ENCODE measurements at places on chromosomes 5 and 9. TPM values are rescaled to one million over a fixed set of nuclear protein-coding genes. Genes with fewer than 3 reads are reported as not detected.

The FOXD4L5 gene
- not detected for polyA plus RNA-seq

The PCDHGB6 gene
- polyA plus RNA-seq: 0.25 TPM

The PCDHA8 gene
- not detected for polyA plus RNA-seq

The GHR gene
- not detected for polyA plus RNA-seq

The PTGDS gene
- 5.5 TPM for polyA plus RNA-seq

The PCDHA13 gene
- not detected for polyA plus RNA-seq

The SEMA4D gene
- polyA plus RNA-seq: 227 TPM

The BTNL3 gene
- not detected for polyA plus RNA-seq

The GPR151 gene
- not detected for polyA plus RNA-seq

GRCh38 chr9:38229104-38229500 is 160.1 kb upstream of the SHB start:
- no peak for DNase-seq

DNA sequence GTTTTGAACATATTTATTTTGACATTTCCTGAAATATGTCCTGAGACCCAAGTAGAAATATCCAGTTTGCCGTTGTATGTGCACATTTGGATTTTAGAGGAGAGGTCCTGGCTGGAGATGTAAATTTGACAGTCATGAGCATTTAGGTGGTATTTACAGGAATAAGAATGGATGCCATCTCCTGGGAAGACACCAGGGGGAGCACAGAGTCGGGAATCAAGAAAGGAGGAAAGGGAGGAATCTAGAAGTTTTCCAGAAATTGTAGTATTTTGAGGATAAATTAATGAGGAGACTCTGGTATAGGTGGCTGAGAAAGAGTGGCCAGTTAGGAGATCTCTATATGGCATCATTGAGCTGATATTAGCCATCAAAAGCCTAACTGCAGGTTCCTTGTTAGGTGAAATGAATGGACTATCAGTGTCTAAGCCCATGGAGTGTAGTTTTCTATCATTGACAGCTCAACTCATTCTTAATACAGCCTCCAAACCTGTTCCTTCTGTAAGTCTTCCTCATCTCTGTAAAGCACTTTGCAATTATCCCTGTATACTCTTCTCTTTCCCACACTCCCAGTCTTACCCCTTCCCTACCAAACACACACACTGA is 7.2 kb downstream of the GAPT start:
- no peak for DNase-seq

- DNase-seq: no peak
These were observed 87.6 kb downstream of the SEMA6A start for GRCh38 chr5:116487045-116487444.

DNA sequence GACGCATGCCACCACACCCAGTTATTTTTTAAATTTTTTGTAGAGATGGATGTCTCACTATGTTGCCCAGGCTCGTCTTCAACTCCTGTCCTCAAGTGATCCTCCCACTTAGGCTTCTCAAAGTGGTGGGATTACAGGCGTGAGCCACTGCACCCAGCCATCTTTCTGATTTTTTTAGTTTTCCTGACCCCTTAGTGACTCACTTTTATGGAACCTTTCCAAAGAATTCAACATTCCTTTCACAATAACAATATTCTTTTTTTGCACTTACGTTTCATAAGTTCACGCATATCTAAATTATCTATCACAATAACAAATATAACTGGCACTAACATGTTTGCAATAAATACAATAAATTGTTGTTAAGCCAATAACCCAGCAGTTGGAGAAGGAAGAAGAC is 8.5 kb downstream of the ELOVL7 start:
- DNase-seq: no peak

DNA sequence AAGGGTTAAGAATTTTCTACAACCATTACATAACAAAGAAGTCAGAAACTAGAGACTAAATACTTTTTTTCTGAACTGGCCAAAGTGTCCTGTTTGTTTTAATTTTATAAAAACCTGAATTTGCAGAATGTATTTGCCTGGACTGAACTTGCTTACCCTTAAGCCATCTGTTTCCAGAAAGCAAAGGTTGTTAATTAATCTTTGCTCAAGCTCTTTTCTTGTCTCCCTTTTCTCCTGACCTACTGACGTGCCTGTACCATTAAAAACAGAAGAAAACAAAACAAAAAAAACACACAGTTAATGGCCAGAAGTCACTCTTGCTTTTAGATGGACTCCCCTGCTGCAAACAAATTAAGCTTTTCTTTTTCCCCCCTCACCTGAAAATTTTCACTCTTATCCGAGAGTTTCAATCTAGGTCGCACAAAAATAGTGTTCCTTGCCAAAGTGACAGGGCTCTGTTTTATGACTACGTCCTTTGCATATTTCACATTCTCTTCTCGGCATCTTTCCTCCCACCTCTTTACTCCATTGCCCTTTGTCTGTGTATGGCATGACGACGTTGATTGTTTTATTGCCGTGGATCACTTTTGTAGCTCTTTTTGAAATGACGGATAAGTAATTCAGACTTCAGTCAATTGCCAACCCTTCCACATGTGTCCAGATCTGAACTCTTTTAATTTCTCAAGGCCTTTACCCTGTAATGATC is 333.8 kb upstream of the GRIN3A start:
- DNase-seq: no peak

DNA sequence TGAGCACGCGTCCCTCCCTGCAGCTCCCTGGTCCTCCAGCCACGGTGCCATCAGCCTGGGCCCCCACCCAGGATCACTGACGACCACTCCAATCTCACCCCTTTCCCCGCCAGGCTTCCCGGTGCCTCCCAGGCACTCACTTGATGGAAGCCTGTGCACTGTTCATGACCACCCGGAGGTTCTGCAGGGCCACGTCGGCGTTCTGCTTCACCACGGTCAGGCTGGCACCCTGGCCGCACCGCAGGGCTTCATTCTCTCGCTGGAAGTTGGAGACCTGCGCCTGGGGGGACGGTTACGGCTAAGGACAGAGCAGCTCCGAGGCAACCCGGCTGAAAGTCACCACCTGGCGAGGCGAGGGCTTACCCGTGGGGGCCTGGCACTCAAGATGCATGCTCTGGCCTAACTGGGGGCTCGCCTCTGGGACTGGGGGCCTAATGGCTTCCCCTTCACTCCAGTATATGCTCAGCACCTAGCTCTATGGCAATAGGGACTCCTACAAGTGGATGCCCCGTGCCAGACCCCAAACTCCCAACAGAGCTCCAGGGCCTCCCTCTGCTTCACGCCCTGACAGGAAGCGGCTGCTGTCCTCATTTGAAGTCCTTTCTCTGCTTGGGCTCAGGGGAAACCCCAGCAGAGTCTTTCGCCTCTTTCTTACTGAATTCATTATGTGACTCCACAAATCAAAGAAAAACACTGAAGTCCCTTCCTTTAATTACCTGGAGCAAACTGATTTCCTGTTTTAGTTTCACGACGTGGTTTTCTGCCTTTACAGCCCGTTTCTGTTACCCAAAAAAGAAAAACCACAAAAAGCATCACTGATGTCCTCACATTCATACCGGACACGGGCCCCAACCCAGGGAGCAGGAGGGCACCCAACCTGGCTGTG is 4.2 kb upstream of the SNAPC4 start:
- peak; percentile 17 for DNase-seq

- DNase-seq: no peak
These were observed 18.6 kb upstream of the KDM4C start for GRCh38 chr9:6739218-6739617.

DNA sequence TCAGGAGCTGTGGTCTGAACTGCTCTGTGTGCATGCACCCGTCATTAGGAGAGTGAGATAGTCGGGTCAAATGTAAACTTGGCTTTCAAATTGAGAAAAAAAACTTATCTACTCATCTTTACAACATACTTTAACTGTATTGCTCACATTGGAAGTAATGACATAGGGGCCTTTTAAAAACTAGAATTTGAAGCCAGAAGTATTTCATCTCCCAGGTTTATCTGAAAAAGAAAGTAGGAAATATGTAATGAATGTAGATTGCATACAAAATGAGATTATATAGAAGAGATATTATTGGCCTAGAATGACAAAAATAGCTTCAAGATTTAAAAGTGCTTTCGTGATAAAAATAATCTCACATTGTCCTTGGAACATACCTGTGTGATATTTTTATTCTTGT is 24.3 kb downstream of the RGS7BP start:
- no peak for DNase-seq

GRCh38 chr5:40916226-40916625 is 6.9 kb downstream of the C7 start:
- DNase-seq: no peak

DNA sequence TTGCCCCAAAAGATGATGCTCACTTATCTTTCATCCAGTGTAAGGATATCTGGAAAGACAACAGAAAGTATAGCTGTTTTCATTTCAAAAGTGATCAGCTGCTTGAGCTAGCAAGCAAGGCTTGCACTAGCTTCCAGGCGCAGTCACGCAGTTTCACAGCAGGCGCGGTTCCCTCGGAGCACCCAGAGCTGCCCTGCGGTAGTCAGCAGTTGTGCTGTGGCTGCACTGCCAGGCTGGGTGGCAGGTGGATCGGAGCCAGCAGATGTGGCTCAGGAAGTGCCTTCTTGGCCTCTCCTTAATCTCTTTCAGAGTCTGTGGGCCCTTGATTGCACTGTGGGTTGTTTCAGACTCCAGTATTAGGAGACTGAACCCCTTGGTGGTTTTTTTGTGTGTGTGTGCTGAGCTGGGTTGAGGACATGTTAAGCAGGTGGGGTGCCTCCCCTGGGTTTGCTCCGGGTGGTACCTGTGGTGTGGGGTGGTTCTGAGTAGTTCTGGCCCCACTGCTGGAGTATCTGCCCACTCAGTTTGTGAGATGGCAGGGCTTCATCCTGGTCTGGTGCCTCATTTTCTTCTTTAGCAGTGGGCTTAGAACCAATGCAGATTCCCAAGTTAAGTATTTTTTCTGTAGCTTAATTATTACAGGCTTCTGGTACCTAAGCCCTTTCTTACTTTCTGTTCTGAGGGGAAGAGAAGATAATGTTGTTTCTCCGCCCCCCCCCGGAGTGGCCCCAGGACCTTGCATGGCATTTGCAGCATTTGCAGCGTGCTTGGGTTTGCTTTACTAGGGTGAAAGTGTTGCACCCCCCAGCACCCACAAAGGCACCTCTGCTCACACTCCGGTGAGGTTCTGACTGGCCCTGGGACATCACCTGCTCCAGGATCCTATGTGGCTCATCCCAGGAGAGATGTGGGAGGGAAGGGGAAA is 16.4 kb downstream of the TENT4A start:
- DNase-seq: peak; percentile 44

DNA sequence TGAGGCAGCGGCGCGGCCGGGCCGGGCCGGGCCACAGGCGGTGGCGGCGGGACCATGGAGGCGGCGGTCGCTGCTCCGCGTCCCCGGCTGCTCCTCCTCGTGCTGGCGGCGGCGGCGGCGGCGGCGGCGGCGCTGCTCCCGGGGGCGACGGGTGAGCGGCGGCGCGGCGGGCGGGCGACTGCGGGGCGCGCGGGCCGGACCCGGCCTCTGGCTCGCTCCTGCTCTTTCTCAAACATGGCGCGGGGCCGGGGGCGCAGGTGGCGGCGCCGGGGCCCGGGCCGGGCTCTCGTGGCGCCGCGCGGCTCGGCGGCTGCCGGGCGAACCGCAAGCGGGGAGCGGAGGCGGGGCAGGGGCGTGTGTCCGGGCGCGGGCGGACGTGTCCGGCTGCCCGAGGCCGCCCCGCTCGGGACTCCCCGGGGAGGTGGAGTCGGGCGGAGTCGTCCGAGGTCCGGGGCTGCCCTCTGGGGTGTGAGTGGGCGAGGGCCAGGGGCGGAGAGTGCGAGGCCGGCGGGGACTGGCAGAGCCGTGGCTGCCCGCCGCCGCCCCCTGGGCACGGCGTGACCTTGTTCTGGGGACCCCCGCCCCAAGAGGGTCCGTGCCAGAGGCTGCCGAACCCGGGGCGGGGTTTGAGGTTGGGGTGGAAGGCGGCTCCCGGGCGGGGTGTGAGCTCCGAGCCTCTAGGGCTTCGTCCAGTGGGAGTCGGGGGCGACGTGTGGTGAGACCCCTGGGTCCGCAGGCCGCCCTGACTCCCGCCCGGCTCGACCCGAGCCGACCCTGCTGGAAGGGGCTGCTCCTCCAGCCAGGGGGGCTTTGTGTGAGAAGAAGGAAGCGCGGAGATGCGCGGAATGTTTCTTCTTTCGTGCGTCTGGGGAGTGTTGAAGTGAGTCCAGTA is 485 bp downstream of the TGFBR1 start:
- DNase-seq: peak; percentile 41

GRCh38 chr5:9297134-9297533 is 248.7 kb downstream of the SEMA5A start:
- DNase-seq: no peak

- DNase-seq: no peak
These were observed 98.7 kb downstream of the LPAR1 start for GRCh38 chr9:110939573-110939972.

DNA sequence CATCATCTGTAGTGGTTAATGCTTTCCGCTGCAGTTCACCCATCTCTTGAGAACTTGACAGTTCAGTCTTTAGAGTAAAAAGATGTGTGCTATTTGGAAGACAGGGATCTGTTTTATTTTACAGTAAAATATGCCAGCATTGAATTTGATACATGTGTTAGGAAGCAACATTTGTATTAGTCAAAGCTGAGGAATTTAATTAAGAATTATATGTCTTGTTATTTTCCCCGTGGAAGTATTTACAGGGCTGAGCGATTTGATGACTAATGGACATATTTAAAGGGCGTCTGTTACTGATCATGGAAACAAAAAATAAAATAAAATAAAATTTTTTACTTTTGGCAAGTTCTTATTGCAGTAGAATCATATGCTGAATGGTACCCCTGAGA is 101.3 kb downstream of the PAM start:
- no peak for DNase-seq

DNA sequence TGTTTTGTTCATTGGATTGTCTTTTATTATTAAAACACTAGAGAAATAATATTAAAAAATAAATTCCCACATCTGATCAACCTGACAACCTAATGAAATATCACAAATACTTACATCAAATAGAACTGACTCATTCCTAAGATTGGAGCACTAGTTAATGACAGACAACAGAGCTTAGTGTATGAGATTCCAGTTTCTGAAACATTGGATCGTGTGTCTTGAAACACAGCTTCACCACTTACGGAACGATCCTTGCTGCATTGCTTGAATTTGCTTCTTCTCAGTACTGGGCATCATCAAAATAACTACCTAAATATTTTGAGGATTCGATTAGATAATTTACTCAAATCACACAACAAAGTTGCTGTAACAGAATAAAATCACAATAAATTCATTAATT is 667.2 kb upstream of the CDH18 start:
- DNase-seq: no peak

GRCh38 chr9:85521371-85522197 is 220.2 kb downstream of the AGTPBP1 start:
- no peak for DNase-seq

- DNase-seq: no peak
These were observed 8.3 kb downstream of the ADAMTS12 start for GRCh38 chr5:33883482-33883881.
